MCF 10A (cell line): ENCODE measurements at places on chromosomes 4 and X.

- no peak for DNase-seq
Measured at GRCh38 chr4:89064848-89065247, 7.9 kb upstream of the FAM13A start.

DNA sequence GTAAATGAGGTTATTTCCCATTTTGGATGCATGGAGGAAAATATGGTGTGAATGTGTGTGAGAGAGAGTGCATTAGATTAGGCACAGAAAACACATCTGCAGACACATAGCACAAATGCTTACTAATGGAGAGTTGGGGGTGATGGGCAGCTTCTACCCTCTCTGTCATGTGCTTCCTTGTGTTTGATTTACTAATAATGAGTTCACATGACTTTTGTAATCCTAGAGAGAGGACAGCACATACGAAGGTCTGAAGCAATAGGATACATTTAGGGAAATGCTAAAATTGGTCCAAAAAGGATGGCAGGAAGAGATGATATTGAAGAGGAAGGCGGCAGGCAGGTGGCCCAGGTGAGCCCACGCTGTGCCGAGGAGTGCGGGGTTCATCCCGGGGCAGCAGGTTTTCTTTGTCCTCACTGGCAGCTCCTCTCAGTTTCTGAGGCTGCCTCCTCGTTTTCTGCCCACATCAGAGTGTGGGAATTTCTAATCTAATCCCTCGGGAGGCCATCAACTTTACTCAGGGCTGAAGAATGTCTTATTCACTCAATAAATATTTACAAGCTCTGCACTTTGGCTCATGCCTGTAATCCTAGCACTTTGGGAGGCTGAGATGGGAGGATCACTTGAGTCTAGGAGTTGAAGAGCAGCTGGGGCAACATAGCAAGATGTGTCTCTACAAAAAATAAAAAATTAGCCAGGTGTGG lies 15.9 kb upstream of the MAP9 start:
- DNase-seq, result peak; percentile 52

GRCh38 chr4:1408418-1408817 lies 2.2 kb upstream of the NKX1-1 start:
- no peak for DNase-seq

- DNase-seq, result peak; percentile 5
Measured at GRCh38 chrX:7088968-7089615, 58.4 kb upstream of the STS start.

- DNase-seq, result peak; percentile 81
Measured at GRCh38 chr4:181301735-181302710, 941.2 kb upstream of the TENM3 start.

GRCh38 chrX:69176053-69176452 lies 10.8 kb upstream of the PJA1 start:
- DNase-seq, result no peak

DNA sequence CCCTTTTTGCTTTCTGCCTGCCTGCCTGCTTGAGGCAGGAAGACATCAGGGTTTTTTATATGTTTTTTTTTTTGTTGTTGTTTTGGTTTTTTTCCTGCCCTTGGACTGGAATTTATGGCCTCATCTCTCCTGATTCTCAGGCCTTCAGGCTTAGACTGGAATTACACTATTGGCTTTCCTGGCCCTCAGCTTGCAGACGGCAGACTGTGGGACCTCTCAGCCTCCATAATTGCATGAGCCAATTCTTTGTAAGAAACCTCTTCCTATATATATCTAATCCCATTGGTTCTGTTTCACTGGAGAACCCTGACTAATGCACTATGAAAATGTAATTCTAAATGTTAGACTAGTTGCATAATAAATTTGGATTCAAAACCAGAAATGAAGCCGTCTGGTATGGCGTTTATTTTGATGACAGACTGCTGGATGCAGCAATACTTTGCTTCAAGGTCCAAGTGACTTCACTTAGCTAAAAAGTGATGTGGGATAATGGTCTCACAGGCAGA lies 59.0 kb downstream of the SEL1L3 start:
- DNase-seq, result no peak

GRCh38 chr4:26736621-26737020 lies 124.0 kb upstream of the STIM2 start:
- no peak for DNase-seq

DNA sequence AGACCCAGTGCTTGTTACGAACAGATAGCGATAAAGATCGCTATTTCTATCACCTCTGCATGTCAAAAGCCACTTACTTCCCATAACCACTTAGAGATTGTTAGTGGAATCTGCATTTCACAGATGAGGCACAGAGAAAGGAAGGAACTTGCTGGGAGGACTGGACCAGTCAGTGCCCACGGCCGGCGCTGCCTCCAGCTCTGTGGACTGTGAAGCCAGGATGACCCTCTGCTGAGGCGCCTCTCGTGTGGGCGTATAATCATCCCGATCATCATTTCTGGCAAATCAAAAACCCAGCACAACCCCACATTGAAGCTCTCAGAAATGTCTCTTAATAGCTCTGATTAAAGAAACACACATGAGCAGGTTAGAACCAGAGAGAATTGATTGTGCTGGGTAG lies 61.5 kb upstream of the ADRA2C start:
- no peak for DNase-seq

DNA sequence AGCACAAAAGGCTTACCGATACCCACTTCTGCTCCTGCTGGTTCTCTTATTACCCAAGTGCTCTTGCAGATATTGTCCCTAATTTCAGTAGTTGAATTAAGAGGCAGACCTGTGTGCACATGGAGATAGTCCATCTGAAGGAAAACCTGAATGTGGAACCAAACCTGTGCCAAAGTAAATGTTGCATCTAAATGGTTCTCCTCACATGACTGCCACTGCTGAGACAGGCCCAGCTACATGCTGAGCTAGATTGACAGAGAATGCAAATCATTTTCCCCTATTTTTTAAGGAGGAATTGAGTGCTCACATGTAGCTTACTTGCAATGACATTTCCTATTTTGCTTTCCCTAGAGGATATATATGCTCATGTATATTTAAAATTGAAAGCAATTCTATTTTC lies 609.1 kb upstream of the TECRL start:
- DNase-seq, result no peak

- peak; percentile 57 for DNase-seq
Measured at GRCh38 chr4:7547368-7548040, 112.8 kb upstream of the PSAPL1 start.

DNA sequence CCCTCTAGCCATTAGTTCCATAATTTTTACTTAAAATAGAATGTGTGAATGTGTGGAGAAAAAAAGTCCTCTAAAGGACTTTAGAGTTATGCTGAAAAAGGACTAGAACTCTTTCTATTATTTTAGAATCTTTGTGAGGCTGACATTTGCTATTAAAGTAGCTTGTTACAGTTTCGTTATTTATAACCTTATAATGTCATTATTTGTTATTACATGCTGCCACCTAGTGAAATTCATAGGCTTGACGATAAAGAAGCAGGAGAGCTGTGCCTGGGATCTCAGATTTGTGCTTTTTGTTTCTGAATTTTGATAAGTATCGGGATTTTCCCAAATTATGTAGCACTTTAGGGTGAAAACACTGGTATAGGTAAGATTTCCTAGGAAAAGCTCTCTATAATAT lies 38.5 kb upstream of the TAPT1 start:
- peak; percentile 51 for DNase-seq

DNA sequence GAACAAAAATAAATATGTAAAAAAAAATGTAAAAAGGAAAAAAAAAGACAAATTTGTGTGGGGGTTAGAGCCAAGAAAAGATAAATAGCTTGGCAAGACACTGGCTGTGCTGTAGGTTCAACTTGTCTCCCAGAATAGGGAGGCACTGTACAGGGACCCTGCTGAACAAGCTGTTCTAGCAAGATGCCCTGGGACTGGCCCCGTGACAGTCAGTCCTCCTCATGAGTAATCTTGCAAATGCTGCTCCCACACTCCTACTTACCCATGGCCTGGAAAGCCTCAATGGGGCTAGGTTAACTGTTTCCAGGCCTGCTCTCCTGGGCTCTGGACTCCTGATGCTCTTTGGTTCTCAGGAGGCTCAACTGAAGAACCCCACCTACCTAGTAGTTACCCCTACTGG lies 106.8 kb downstream of the ATG4A start:
- no peak for DNase-seq

- no peak for DNase-seq
Measured at GRCh38 chr4:95421869-95422268, 126.9 kb downstream of the UNC5C start.

DNA sequence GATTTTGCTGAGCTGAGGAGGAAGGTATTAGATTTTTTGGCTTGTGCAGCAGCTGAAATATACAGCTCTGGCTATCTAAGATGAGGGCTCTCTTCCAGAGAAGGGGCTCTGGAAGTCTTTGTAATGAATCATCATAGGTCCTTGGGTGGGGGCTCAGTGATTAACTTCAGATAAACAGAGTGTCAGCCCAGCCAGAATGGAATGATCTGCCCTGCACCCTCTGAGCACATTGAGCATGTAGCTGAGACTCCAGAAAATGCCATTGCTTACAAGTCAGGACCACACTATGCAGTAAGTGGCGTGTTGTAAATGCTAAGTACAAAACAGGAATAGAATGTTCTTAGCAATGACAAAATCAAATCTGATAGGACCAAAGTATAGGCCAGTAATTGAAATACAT lies 836.0 kb downstream of the PDHA2 start:
- no peak for DNase-seq

GRCh38 chr4:168610911-168611530 lies 114.2 kb downstream of the PALLD start:
- no peak for DNase-seq

- DNase-seq, result no peak
Measured at GRCh38 chr4:77263247-77263646, 106.2 kb downstream of the CCNG2 start.

- no peak for DNase-seq
Measured at GRCh38 chr4:61723492-61723891, 523.4 kb downstream of the ADGRL3 start.

- DNase-seq, result no peak
Measured at GRCh38 chrX:138463476-138463875, 248.0 kb downstream of the FGF13 start.

DNA sequence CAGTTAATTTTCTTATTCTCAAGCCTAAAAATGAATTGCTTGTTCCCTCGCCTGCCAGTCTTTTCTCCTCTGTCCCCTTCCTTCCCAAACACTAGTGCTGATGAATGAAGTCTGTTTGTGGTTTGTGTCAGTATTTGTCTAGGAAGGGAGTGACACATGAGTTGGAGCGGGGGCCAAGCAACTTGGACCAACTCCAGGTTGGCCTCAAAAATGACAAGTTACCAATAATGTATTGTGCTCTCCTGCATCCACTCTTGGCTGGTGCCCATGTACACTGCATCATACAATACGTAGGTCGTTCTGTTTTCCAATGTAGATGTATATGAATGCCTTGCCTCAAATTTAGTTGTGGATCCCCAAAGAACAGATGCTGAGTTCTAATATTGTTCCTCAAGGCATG lies 223.0 kb upstream of the GPC4 start:
- DNase-seq, result peak; percentile 67

DNA sequence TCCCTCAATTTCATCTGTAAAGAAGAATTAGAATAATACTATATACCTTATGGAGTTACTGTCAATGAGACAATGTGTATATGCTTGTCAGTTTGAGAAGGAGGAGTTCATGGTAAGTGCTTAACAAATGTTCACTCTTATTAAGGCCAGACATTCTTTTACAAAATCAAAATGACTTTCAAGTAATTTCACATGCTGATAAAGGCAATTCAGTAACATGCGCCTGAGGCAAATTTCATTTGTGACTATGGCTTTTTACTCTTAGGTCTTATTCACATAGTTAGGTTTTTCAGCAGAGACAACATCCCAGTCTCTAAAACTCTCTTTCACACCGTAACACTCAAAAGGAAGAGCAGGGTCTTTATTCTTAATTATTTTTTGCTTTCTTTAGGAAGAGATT lies 174.4 kb downstream of the CAMK2D start:
- no peak for DNase-seq

GRCh38 chr4:138816875-138817274 lies 198.7 kb upstream of the NOCT start:
- no peak for DNase-seq

- peak; percentile 47 for DNase-seq
Measured at GRCh38 chrX:19661961-19662360, 146.7 kb upstream of the MAP3K15 start.

GRCh38 chr4:114017120-114017917 lies 37.9 kb upstream of the ARSJ start:
- peak; percentile 66 for DNase-seq

DNA sequence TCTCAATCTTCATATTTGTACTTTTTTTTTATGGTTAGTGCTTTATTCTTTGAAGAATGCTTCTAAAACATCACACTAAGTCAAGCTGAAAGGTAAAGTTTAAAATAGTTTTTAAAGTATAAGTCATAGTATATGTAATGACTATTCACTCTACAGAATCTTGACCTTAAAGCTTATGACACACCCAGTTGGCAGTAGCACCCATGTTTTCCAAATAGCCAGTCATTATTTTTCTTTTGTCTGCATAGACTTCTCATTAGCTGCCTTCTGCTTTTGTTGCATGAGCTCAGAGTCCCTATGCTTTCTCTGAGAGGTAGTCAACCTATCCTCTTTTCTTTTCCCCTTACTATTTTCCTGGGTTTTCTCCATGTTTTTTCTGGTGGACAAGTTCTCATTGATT lies 231.5 kb downstream of the PCDH18 start:
- no peak for DNase-seq

GRCh38 chr4:153530284-153530999 lies 64.3 kb downstream of the TMEM131L start:
- no peak for DNase-seq

GRCh38 chrX:74274516-74274915 lies 29.5 kb upstream of the ZCCHC13 start:
- DNase-seq, result no peak
